CD8-positive, alpha-beta memory T cell (primary cell): ENCODE measurements at places on chromosomes 7 and 10. TPM values are rescaled to one million over a fixed set of nuclear protein-coding genes. Genes with fewer than 3 reads are reported as not detected.

DNA sequence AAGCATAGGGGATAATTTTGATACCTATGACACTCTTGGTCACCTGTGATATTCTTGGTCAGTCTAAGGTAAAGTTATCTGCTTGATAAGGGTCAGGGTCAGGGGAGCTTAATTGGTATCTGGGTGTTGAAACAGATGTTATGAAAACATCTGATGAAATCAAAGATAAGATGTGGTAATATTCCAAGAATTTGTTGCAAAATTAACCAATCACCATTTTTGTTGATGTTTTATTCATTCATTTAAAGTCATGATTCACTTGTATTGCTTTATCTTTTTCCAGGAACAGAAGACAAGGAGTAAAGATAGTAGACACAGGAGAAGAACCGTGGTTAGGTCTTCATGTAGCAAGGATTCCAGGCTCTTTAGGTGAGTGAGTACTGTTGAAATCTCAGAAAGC lies 103.1 kb downstream of the SEMA3C start:
- no peaks in the 10 kb centered on the region for H3K36me3 ChIP-seq
- DNase-seq = no peak
- no peaks in the 10 kb centered on the region for H3K4me1 ChIP-seq
- no peak overlapping the region for H3K27ac ChIP-seq
- no peaks in the 10 kb centered on the region for H3K27me3 ChIP-seq

GRCh38 chr7:78528964-78529363 lies 730.4 kb downstream of the PHTF2 start:
- H3K36me3 ChIP-seq = no peaks in the 10 kb centered on the region
- H3K27me3 ChIP-seq = no peaks in the 10 kb centered on the region
- no peaks in the 10 kb centered on the region for H3K4me1 ChIP-seq
- DNase-seq = no peak
- H3K4me3 ChIP-seq = no peak overlapping the region

GRCh38 chr7:135842446-135843179 lies 94.0 kb upstream of the FAM180A start:
- H3K27me3 ChIP-seq = no peaks in the 10 kb centered on the region
- DNase-seq = no peak
- H3K4me3 ChIP-seq = no peak overlapping the region
- H3K36me3 ChIP-seq = no peaks in the 10 kb centered on the region

DNA sequence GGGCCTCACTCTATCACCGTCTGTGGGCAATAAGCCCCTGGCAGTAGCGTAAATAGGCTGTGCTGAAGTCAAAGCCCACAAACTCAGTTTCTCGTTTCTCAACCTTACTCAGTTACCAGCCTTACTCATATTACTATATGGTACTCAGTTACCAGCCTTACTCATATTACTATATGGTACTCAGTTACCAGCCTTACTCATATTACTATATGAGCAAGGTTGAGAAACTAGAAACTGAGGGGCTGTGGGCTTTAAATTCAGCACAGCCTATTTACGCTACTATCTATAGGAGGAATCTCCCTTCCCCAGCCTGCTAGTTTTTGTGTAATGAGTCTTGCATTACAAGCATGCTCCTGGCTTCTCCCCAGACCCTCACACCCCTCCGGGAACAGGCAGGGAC lies 35.4 kb downstream of the CCDC3 start:
- H3K4me1 ChIP-seq = no peaks in the 10 kb centered on the region
- H3K27ac ChIP-seq = no peak overlapping the region
- H3K27me3 ChIP-seq = no peaks in the 10 kb centered on the region

DNA sequence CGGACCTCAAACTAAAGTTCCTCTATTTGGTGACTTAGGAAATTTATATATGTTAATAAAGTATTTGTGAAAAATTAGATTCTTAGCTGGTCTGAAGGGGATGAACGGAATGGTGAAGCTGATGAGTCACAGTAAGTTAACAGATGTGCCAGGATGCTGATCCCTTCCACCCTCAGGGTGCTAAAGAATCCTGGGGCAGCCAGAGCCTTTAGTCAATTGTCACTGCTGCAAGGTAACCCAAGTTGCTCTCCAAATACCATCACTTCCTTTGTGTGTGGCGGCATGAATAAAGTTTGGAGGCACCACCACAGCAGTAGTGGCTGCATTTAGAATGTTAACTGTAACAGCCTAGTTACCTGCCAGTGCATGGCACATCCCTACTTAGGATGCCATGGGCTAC lies 222.6 kb upstream of the PPP1R3A start:
- H3K36me3 ChIP-seq = no peaks in the 10 kb centered on the region
- no peak overlapping the region for H3K27ac ChIP-seq
- H3K4me1 ChIP-seq = no peaks in the 10 kb centered on the region

DNA sequence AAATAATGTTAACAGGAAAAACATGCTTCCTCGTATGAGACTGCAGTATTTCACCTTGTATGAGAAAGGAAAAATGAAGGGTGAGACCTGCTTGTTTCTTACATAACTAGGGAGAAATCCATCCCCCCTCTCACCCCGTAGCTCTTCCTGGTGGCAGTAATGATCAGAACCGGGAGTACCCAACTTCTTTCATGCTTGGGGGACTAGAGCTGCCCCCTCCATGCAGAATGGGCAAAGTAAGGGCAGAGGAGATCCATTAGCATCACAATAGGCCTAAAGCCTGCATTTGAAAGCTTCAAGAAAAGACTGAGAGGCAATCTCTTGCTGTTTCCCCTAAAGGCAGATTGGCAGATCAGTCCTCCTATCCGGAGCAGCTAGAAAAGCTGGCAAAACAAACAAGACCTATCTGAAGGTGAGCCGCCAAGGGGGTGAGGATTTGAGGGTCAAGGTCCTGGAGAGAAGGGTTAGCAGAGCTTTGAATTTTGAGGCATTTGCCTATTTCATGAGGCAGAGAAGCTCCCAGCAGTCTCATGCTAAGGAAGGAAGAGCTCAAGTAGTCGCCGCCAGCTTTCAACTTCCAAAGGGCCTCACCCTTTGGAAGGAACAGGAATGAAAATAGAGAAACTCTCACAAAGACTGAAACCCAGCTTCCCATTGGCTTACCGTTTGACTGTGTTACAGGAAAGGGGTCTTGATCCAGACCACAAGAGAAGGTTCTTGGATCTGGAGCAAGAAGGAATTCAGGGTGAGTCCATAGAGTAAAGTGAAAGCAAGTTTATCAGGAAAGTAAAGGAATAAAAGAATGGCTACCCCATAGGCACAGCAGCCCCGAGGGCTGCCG lies 36.2 kb downstream of the BAG3 start:
- no peak overlapping the region for H3K4me3 ChIP-seq
- no peaks in the 10 kb centered on the region for H3K27me3 ChIP-seq
- no peak overlapping the region for H3K27ac ChIP-seq
- no peak for DNase-seq
- peaks cover 6% of the 10 kb centered on the region for H3K4me1 ChIP-seq

GRCh38 chr7:106398786-106399185 lies 114.0 kb upstream of the NAMPT start:
- no peak overlapping the region for H3K27ac ChIP-seq
- H3K36me3 ChIP-seq = no peaks in the 10 kb centered on the region
- H3K4me1 ChIP-seq = no peaks in the 10 kb centered on the region
- H3K4me3 ChIP-seq = no peak overlapping the region
- H3K27me3 ChIP-seq = no peaks in the 10 kb centered on the region

GRCh38 chr10:75611172-75611992 lies 180.0 kb downstream of the LRMDA start:
- DNase-seq = no peak
- H3K27me3 ChIP-seq = no peaks in the 10 kb centered on the region
- H3K4me1 ChIP-seq = no peaks in the 10 kb centered on the region
- H3K36me3 ChIP-seq = no peaks in the 10 kb centered on the region

DNA sequence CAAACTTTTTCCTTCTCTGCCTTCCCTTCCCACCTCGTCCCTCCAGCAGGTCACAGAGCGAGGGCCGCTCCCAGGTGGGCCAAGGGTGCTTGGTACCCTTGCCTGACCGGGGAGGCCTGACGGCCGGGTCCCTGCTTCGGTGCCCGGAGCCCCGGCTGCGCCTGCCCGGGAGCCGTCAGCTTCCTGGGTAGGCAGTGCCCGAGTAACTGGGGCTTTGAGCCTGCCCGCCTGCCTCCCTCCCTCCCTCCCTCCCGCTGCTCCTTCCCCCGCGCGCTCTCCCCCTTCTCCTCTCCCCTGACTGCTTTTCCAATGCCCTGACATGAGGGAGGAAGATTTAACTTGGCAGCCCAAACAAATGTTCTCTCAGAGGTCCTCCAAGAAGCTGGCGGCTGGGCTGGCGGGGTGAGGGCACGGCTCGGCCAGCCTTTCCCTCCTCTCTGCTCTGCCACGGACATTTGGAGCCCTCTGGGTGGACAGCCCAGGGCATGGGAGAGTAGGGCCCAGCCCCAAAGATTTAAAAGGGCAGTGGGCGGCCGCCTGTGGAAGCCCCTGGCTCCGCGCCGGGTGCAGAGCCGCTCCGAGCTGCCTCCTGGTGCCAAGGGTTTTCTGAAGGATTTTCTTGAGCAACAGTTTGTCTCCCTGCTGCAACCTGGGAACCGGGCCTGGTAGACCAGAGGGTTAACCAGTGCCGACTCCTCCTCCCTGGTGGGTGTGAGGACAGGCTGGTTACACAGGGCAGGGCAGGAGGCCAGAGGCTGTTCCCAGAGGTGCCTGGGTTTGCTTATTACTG lies 2.0 kb downstream of the ZMIZ1 start:
- no peaks in the 10 kb centered on the region for H3K27me3 ChIP-seq
- peak overlapping the region; percentile 22 for H3K4me3 ChIP-seq
- H3K36me3 ChIP-seq = no peaks in the 10 kb centered on the region
- DNase-seq = no peak

The GPR141 gene
- not detected for total RNA-seq

DNA sequence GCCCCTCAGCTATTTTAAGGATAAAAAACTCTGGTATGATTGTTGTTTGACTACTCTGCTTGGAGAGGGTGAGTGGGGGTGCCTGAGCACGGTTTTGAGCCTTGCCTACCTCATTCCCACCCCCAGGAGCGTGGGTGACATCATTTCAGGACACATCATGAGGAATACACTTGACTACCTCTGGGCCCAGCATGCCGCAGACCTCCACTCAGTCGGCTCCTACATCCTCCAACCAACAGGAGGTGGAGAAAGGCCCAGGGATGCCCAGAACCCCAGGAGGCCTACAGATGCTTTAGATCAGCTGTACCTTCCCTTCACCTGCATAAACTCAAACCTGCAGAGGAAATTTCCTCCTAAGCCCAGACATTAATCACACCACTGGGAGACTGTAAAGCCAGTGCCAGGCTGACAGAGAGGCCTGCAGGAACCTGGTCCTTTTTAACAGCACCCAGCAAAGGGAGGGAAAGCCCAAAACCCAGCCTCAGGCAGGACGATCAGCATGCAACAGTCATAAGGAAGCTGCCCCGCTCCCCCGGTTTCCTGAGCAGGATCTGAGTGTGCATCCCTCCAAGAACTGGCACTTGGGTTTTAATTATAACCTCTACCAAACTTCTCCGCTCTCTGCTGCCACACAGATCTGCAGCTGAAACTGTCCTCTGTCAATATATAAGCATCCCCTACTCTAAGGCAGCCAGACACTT lies 61.7 kb upstream of the ZNRF2 start:
- no peaks in the 10 kb centered on the region for H3K4me1 ChIP-seq
- no peaks in the 10 kb centered on the region for H3K27me3 ChIP-seq
- no peak for DNase-seq
- no peak overlapping the region for H3K27ac ChIP-seq

- no peaks in the 10 kb centered on the region for H3K27me3 ChIP-seq
- H3K36me3 ChIP-seq = no peaks in the 10 kb centered on the region
Observed at GRCh38 chr10:51530541-51530940, 168.9 kb downstream of the CSTF2T start.

- H3K4me3 ChIP-seq = no peak overlapping the region
- H3K4me1 ChIP-seq = peaks cover 36% of the 10 kb centered on the region
- peaks cover 14% of the 10 kb centered on the region for H3K36me3 ChIP-seq
- DNase-seq = no peak
- H3K27ac ChIP-seq = no peak overlapping the region
Observed at GRCh38 chr10:7794251-7795026, 6.5 kb downstream of the ATP5F1C start.

DNA sequence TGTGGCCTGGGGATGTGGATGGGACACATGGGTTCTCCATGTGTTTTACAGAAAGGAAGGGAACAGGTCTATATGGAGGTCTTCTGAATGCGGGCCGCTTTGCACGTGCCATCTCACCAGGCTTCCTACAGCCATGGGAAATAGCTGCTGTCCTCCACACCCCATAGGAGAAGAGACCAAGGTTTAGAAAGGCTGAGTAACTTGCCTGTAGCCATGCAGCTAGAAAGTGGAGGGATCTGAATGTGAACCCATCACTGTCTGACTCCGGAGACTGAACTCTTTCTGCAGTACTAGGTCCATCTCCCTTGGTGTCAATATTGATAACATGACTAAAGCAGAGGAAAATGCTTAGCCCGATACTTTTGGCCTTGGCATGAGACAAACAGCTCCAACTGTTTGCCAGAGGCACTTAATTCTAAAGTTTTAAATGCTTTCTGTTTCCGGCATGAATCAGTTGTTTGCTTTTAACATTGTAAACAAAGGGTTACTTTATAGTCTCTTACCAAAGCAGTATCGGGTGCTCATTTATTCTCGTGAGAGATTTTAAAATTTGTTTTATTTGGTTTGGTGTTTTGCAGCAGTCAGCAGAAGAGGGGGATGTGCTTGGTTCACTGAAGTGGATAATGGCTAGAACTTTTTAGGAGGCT lies 64.8 kb upstream of the LOXL4 start:
- H3K4me1 ChIP-seq = no peaks in the 10 kb centered on the region
- H3K4me3 ChIP-seq = no peak overlapping the region
- H3K27ac ChIP-seq = no peak overlapping the region

The STAMBPL1 gene
- total RNA-seq = 24.7 TPM

The NDUFB8 gene
- 242 TPM for total RNA-seq

DNA sequence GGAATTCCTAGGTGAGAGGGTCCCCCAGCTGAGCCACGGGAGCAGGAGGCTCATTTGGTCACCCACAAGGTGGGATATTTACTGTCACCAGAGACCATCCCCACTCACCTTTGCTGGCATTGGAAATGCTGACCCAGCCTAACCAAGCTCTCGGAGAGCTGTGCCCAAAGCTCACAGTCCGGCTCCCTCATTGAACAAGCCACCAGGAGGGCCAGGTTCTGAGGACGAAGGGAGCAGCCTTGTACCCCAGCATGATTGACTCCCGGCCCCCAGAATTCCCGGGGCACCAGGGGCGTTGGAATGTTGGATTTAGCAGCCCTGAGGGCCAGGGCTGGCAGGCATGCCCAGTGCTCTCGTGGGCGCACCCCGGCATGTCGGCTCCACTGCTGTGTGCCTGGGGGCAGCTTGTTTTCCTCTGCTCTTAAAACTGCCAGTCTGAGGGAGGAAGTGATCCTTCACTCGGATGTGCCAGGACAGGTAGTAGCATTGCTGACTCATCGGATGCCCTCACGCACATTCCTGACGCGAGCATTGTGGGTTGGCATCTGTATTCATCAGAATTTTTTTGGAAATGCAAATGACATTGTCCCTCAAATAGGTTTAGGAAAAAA lies 23.3 kb downstream of the CLIP2 start:
- no peak overlapping the region for H3K4me3 ChIP-seq
- no peak for DNase-seq
- H3K27me3 ChIP-seq = no peaks in the 10 kb centered on the region
